Head of caudate nucleus (tissue), 42 donors: ENCODE measurements at places on chromosomes 5 and 9.

DNA sequence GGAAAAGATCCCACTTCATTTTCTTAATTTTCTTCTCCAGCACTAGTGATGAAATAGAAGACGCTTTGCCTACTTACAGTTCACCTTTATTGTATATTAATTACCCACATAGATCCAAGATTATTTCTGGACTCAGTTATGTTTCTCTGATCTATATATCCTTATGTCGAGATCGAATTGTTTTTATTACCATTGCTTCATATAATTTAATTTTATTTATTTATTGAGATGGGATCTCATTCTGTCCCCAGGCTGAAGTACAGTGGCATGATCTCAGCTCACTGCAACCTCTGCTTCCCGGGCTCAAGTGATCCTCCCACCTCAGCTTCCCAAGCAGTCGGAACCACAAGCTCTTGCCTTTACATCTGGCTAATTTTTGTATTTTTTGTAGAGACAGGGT lies 121.3 kb downstream of the UGCG start:
- DNase-seq = no peak

- no peak for DNase-seq
These were observed 51.9 kb downstream of the NEK6 start for GRCh38 chr9:124309667-124310084.

GRCh38 chr5:89083791-89084190 lies 200.8 kb upstream of the MEF2C start:
- DNase-seq = no peak

GRCh38 chr5:132369474-132370180 lies at the start of gene SLC22A5:
Gene SLC22A5 (plus strand): TSS chr5:132369710. CDS start chr5:132369973, 263 bp downstream.
- peak; percentile 57 for DNase-seq

DNA sequence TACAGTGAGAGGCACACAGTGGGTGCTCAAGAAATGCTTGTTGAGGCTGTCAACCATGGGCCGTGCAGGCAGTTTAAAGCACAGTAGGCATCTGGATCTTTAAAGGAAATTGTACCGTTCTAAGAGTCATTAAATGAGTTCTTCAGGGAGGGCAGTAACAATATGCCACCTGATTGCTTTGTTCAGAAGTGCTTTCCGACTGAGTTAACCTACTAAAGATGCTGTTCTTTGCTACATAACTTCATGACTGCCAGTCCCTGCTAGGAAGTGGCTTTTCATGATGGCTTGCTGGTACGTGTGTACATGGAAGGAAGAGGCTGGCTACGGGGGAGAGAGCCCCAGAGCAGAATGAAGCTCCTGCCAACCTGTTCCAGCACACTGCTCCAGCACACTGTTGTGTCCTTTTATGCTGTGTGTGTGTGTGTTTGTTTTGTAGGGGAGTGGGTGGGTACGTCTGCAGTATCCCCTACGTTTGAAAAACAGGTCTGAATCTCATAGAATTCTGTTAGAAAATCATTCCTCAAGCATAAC lies 41.9 kb upstream of the PPP2R2B start:
- DNase-seq = no peak

- no peak for DNase-seq
These were observed 47.0 kb downstream of the SH3GL2 start for GRCh38 chr9:17625644-17626388.

DNA sequence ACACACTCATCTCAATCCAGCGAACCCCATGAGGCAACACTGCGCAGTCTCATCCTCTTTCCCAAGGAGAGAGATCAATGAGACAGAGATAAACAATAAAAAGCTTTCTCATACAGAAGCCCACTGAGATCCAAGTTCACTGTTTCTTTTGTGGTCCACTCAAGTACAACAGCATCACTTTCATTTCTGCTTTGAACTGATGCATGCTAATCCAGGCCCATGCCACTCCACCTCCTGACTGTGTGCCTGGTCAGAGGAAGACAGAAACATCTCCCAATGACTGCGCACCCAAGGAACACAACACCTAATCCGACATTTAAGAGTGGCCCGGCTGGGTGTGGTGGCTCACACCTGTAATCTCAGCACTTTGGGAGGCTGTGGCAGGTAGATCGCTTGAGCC lies 104.0 kb downstream of the SERINC5 start:
- no peak for DNase-seq

DNA sequence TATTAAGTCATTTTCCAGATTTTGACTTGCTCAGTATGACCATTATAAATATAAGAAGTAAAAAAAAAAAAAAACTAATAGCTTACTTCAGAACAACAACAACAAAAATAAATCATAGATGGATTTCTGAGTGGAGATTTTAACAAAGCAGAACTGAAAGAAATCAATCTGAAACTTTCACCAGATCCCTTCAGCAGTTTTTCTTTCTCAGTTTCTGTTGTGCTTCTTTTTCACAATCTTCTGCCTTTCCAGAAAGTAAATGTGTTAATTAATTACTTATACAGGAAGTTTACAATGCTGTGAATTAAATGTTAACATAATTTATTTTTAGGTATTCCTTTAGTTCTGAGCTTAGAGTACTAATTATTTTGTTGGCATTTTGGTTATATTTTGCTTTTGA lies 73.5 kb downstream of the CHSY3 start:
- DNase-seq = no peak

DNA sequence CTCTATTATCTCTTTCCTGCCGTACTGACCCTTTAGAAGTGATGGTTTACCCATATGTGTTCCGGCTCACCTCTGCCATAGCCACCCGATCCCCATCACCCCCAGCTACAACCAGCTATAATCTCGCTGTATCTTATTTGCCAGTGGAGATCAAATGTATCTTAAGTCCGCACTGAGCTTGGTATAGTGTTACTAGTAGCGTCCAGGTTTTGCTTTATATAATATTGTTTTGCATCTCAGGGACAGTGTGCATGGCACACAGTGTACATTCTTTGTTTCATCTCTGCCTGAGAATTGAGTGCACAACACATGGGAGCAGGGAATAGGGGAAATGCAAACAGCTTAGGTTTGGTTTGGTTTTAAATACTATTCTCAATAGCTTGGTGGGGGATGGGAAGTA lies 135.8 kb upstream of the SNX2 start:
- no peak for DNase-seq

DNA sequence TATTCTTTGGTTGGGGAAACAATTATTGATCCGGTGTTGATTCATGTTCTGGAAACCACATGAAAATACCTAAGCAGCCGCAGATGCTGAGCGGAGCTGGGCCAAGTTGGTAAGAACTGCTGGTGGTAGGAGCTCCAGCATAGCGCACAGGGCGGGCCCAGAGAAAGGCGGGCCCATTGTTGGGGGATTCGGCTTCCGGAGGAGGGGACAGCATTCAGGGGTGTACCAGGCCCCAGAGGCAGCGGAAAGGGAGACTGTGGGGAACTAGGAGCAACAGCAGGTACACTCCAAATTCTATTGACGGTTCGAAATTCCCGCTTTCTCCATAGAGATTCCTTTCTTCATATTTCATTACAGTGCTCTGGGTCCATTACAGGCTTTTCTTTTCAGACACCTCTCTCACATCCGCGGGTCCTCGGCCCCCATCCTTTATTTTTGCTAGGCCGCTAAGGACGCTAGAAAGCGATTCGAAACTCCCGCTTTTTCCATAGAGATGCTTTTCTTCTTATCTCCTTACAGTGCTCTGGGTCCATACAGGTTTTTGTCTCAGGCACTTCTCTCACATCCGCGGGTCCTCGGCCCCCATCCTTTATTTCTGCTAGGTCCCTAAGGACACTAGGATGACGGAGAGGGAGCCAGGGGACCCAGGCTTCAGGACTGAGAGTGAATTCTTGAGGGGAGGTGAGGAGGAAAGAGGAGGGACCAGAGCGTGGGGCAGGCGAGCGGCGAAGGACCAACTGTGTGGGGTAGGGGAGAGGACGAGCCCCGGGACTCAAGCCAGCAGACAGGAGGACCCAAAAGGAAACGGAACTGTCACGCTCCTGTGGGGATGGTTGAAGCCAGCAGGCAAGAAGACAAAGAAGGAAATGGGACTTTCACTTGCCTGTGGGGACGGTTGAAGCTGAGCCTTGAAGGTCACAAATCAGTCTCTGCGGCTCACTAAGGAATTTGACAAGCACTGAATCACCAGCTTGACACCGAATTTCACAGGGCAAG lies at the start of gene CCDC152:
Gene CCDC152, plus strand, starts transcription at position 213 of the 996 bp plus-strand sequence. CDS start 2,304 bp downstream, outside the sequence.
- peak; percentile 70 for DNase-seq
